ENCODE measurements at places on chromosomes 12 and 14.
A peak's percentile ranks its signal among the peaks of the same experiment; 100 is the strongest.

DNA sequence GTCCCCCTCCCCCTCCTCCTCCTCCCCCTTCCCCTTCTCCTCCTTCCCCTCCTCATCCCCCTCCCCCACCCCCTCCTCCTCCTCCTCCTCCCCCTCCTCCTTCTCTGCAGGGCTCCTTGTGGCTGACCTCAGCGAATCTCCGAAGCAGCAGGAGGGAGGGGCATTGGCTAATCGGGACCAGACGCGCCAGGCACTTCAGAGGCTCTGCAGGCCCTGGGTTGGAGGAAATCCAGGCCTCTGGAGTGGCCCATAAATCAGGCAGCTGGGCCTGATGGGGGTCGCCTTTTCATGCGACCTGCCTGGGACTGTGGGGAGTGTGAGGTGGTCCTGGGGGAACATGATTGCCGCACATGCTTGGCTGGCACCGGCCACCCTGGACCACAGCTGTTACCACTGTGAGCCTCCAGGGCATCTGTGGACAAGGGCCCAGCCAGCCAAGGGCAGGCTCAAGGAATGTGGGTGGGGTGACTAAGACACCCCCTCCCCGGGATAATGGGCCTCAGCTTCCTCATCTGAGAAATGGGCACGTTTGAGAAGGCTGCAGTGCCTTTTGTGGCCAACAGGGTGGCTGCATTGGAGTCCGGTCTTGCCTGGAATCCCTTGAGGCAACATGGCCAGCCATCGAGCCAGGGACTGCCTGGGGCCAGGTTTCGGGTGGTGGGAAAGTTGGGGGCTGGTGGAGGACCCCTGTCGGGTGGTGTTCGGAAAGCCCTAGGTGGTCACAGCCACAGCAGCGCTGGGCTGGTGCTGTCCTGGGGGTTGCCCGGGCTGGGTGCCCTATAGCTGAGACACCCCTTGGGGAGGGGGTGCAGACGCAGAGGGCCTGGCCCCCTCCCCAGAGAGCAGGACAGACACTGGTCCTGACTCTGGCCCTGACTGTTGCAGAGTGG is 12.0 kb downstream of the KIF26A start:
- peak; percentile 75 for DNase-seq

GRCh38 chr14:100140452-100141078 is 18.9 kb downstream of the DEGS2 start:
- DNase-seq, result no peak

DNA sequence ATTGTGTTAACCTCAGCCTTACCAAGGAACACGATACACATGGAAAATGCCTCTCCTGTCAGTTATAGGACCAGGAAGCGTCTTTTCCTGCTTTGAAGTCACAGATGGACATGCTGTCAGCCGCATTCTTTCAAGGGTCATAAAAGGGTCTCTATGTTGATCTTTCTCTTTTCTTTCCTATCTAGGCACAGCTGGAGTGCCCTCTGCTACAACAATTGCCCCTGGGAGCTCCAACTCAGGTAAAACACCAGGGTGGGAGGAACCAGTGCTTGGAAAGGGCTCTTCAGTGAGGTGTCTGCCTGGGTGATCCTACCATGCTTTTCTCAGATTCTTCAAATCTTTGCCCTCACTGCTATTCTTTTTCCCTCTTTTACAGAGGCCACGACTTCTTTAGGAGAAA is 157.4 kb upstream of the CNTN1 start:
- DNase-seq, result no peak

- DNase-seq, result no peak
Observed at GRCh38 chr14:22320362-22320750, 268.7 kb downstream of the DAD1 start.

GRCh38 chr14:28603606-28604005 is 163.0 kb upstream of the FOXG1 start:
- DNase-seq, result no peak

GRCh38 chr14:98446508-98446907 is 825.5 kb downstream of the BCL11B start:
- no peak for DNase-seq

GRCh38 chr12:129631316-129631715 is 272.5 kb downstream of the TMEM132D start:
- no peak for DNase-seq

GRCh38 chr12:96187956-96188355 is 6.2 kb upstream of the ELK3 start:
- no peak for DNase-seq

- DNase-seq, result no peak
Observed at GRCh38 chr14:90518941-90519256, 122.1 kb downstream of the CALM1 start.

DNA sequence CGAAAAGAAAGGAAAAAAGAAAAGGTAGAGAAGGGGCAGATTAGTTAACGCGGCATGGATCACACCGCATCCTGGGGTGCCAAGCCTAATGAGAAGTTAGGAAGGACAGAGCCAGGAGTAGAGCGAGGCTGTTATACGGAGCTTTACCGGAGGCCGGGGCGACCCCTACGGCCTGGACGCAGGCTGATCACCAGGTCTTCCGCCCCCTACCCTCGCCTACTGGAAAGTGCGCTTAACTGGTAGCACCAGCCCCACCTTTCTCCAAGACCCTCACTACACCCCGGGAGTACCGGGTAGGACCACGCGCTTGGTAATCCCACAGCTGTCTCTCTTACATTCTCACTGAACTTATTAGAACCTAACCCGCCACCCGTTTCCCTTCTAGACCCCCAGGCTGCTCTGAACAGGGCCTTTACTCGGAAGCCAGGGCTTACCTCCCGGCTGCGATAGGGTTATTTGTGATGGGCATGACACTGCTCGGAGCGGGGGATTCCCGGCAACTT is 33.8 kb downstream of the WBP11 start:
- DNase-seq, result no peak

GRCh38 chr12:45626965-45627364 is 102.5 kb upstream of the ARID2 start:
- DNase-seq, result no peak

DNA sequence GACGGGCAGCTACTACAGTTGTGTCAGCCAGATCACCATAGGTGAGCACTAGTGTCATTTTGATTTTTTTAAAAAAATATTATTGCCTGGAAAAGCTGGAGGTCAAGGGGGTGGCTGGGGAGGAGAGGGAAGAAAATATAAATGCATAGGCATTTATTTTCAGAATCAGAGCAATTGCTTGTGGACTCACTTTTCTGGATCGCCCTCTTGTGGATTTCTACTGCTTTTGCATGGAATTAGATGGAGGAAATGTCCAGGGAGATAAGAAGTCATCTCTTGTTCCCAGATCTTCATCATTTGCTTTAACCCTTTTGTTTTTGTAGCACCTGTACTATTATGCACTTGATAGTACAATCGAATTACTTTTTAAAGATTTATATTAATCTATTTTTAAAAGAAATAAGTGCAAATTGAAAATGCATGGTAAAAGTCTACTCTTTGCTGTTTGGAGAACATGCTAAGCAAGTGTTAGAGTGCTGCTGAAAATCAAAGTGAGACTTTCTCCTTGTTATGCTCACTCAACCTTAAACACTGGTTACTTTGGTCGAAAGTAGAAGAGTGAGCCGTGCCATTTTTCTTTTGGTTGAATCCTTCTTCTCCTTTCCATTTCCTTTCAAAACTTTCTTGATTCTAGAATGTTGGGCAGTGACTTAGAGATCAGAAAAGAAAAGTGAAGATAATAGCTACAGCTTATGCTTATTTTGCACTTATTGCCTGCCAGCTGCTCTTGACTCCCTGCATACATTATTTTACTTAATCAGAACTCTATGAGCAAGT is 60.6 kb upstream of the ANO4 start:
- no peak for DNase-seq

GRCh38 chr12:80232837-80233236 is 133.5 kb downstream of the OTOGL start:
- DNase-seq, result no peak

DNA sequence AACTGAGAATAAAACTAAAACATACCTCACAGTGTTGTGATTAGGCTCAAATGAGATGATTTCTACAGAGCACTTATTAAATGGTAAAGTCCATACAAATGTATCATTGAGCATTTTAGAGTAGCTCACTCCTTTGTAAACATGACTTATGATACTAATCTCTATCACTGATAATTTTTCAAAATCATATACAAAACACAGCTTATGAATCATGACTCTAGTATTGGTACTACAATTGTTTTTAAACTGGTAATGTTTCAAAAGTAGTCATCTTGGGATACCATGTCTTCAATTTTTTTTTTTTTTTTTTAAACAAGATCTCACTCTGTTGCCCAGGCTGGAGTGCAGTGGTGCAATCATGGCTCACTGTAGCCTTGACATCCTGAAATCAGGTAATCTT is 40.1 kb upstream of the KRR1 start:
- DNase-seq, result no peak

- DNase-seq, result no peak
Observed at GRCh38 chr12:12881151-12881909, 10.0 kb upstream of the GPRC5A start.

- DNase-seq, result no peak
Observed at GRCh38 chr14:50816395-50817047, 14.4 kb downstream of the NIN start.

GRCh38 chr12:104693493-104693892 is 236.7 kb downstream of the CHST11 start:
- DNase-seq, result no peak

DNA sequence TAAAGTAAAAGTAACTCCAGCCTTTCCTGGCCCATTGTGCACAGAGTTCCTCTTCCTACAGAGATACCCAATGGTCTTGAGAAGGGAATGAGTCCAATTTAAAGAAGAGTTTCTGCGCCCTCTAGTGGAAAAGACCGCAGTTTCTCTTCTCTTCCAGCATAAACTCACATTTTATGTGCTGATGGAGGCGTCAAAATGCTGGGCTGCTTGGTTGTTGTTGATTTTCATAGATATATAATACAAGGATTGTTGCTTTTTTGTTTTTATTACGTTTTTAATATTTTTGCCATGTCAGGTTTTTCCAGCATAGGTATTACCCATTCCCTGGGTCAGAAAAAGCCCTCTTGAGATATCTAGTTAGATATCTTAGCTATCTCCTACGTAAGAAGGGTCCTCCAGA is 356.9 kb upstream of the STXBP6 start:
- DNase-seq, result no peak

DNA sequence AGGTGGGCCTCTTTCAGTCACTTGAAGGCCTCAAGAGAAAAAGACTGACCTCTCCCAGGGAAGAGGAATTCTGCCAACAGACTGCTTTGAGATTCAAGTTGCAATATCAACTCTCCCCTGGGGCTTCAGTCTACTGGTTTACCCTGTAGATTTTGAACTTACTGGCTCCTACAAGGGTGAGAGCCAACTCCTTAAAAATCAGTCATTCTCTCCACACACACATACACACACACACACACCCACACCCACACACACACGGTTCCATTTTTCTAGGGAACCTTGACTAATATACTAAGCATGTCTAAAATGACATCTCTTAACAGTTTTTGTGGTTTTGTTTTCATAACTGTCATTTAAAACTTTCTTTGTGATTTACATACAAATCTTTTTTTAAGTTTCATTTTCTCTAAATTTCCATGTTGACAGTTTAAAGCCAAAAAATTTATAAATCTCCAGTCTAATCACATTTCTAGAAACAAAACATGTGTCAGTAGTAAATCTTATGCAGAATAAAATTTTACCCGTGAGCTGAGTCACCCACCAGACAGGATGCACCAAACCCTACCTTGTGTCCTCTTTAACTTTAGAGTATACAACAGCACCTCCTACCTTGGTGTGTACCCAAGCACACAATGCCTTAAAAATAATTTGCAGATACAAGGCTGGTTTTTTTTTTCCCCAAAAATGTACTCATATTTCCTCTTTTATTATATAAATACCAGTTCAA is 394.6 kb downstream of the AEBP2 start:
- no peak for DNase-seq

DNA sequence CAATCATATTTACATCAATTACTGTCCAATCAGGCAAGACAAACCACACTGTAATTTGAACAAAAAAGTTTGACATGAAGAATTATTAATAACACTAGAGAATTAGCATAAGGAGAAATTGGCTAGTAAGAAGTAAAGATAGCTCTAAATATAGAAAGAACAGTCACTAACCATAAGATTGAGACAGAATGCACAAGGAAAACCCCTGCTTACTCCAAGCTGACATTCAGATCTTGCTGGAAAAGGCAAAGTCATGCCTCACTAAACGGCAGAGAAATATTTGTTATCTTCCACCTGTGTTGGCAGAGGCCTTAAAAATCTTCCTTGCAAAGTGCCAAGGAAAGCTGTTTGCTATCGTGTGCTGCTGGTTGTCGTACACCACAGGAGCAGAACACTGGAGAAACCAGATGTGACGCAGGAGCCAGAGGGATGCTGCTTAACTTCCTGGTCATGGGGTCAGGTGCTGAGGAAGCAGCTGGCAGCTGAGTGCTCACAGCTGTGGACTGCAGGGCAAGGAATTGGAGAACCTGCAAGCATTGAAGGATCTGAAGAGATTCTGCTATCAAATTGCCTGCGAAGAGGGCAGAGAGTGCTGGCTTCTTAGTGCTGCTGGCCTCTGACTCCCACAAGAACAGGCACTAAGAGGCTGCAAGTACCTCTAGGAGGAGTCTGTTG is 1323.3 kb downstream of the LRFN5 start:
- no peak for DNase-seq

- DNase-seq, result no peak
Observed at GRCh38 chr14:24885410-24885913, 164.5 kb downstream of the STXBP6 start.

DNA sequence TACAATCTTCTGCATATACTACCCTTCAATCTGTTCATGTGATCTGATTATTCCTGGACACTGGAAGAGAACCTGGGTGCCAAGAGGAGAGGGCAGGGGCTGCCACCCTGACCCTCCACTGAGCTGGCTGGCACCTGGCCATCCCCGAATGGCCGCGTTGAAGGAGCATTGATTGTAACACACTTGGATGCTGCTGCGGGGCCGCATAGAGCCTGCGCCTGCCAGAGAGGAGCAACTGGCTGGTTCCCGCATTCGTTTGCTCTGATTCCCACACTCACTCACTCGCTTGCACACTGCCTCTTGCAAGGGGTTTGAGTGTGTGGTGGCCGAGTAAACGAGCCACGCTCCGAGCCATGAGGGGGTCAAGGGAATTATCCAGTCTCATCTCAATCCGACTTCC is 32.4 kb downstream of the PSEN1 start:
- DNase-seq, result no peak

- DNase-seq, result no peak
Observed at GRCh38 chr14:91098591-91098990, 15.3 kb upstream of the DGLUCY start.

GRCh38 chr14:57061009-57061711 is 207.5 kb downstream of the EXOC5 start:
- DNase-seq, result no peak

- DNase-seq, result no peak
Observed at GRCh38 chr12:123142518-123142840, 8.4 kb downstream of the PITPNM2 start.

- no peak for DNase-seq
Observed at GRCh38 chr12:66571361-66571915, 107.4 kb downstream of the GRIP1 start.

DNA sequence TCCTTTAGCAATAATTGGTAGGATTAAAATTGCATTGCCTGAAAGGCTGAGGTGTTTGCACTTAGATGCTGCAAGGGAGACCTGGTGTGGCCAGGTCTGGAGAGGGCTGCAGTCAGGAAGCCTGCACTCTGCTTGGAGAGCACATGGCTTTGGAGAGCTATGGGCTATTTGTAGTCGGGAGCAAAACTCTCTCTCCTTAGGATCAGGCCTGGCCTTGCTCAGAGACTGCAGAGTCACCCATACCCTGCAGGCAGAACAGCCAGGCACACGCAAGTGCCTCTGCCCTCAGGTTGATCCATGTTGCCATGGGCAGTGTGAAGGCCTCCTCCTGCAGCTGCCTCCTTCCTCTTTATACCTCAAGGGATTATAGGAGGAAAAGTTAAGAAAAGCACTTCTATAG is 26.8 kb downstream of the CKB start:
- no peak for DNase-seq

- DNase-seq, result no peak
Observed at GRCh38 chr12:68521848-68522502, 88.7 kb upstream of the RAP1B start.
